Suprapubic skin (tissue), 4 donors: ENCODE measurements at places on chromosomes 7 and 10. TPM values are rescaled to one million over a fixed set of nuclear protein-coding genes. Genes with fewer than 3 reads are reported as not detected.

- DNase-seq, result no peak
Observed at GRCh38 chr10:17443707-17444387, 10.5 kb downstream of the ST8SIA6 start.

DNA sequence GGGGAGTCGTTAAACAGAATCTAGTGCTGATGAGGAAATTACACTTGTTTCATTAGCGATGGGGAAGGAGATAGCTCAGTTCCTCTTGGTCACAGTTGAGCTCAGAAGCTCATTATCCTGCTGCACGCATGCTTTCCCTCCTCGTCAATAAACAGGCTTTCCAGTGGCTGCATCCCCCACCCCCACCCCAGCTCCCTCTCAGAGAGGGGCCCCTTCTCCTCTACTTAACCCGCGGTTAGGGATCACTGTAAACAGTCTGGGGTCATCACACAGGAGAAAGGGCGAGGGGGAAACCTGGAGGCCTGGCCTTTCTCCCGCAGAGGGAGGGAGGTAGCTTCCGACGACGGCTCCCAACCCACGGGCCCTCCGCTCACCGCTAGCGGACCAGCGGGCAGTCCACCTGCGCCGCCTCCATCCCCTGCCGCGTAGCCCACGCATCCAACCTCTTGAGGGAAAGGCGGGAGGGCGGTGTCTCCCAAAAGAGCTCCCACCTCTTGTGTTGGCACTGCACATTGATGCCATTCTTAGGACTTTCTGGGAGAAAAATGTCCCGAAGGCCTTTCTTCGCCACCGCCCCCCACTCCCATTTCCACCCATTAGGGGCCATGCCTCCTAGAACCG lies 80.8 kb downstream of the PAX2 start:
- no peak for DNase-seq

- no peak for DNase-seq
Observed at GRCh38 chr10:22245567-22245966, 27.8 kb upstream of the EBLN1 start.

- no peak for DNase-seq
Observed at GRCh38 chr7:27245124-27245797, 2.7 kb downstream of the EVX1 start.

DNA sequence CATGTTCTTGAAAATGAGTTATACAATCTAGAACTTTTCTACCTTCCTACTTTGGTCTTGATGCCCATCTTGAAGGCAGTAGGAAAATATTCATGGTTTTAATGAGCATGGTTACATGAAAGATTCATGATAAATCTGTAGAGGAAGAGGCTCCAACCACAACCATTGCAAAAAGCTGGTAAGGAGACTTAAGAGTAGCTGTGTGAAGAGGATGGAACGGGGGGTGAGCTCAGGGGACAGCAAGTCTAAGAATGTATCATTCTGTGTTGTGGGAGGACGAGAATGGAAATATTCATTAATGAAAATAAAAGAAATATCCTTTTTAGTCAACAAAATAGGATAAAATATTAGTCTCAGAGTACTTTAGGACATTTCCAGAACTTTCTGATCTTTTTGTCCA lies 81.1 kb downstream of the BMPER start:
- DNase-seq, result no peak

DNA sequence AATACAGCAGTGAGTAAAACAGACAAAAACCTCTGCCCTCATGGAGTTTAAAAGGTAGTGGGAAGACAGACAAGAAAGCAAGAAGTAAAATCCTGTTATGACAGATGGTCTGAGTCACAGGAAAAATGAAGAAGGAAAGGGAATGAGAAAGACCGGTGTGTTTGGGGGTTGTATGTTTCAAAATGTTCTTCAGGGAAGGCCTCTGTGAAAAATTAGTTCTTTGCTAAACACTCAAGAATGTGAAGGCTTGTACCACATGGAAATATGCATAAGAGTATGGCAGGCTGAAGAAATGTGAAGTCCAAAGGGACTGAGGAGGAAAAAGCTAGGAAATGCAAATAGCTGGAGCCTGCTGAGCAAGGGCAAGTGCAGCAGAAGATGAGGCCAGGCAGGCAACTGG lies 315.9 kb upstream of the SEMA3A start:
- no peak for DNase-seq

- no peak for DNase-seq
Observed at GRCh38 chr7:17229228-17229627, 69.2 kb upstream of the AHR start.

GRCh38 chr10:48464121-48464870 lies 140.6 kb downstream of the ARHGAP22 start:
- peak; percentile 65 for DNase-seq

GRCh38 chr10:86944907-86945306 lies 12.5 kb downstream of the MMRN2 start:
- peak; percentile 64 for DNase-seq

- DNase-seq, result no peak
Observed at GRCh38 chr10:76395251-76395650, 963.8 kb downstream of the LRMDA start.

- no peak for DNase-seq
Observed at GRCh38 chr10:43128331-43128730, 9.9 kb upstream of the CSGALNACT2 start.

The ZNF789 gene
- total RNA-seq, result 16.3 TPM

The SLC26A5 gene
- 0.55 TPM for total RNA-seq

The SPDYE11 gene
- total RNA-seq, result not detected

The AASS gene
- total RNA-seq, result 20.6 TPM

The TAS2R5 gene
- total RNA-seq, result 11.3 TPM

The DRGX gene
- not detected for total RNA-seq

The CHAT gene
- not detected for total RNA-seq
